ENCODE measurements at places on chromosomes 11 and 22.

DNA sequence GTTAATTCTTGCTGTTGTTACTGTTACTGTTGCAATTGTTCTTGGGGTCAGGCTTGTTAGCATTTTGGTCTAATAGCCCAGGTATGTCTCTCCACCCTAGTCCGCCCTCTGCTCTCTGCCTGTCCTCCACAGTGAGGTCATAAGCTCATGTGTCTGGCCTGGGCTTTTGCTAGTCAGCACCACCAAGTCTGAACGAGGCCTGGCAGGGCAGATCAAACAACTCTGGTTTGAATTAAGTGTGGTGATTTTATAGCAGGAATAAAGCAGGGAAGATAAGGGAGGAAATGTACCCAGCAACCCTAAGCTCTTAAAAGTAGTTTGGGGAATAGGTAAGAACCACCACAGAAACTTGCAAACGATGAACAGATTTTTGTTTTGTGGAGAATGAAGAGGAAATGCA, 98.7 kb downstream of the ABTB2 start:
- no peaks in the 10 kb centered on the region for H3K36me3 ChIP-seq
- DNase-seq: no peak
- no peak overlapping the region for H3K27ac ChIP-seq
- no peaks in the 10 kb centered on the region for H3K4me1 ChIP-seq
- no peaks in the 10 kb centered on the region for H3K27me3 ChIP-seq

GRCh38 chr11:10397226-10397987, 57.7 kb upstream of the AMPD3 start:
- peaks cover 7% of the 10 kb centered on the region for H3K4me1 ChIP-seq
- H3K27me3 ChIP-seq: no peaks in the 10 kb centered on the region
- no peak for DNase-seq
- no peak overlapping the region for H3K4me3 ChIP-seq
- no peaks in the 10 kb centered on the region for H3K36me3 ChIP-seq

- no peaks in the 10 kb centered on the region for H3K36me3 ChIP-seq
- no peaks in the 10 kb centered on the region for H3K27me3 ChIP-seq
- H3K27ac ChIP-seq: no peak overlapping the region
- no peak overlapping the region for H3K4me3 ChIP-seq
These were observed 9.1 kb upstream of the OR10D3 start for GRCh38 chr11:124174001-124174583.

GRCh38 chr11:1481483-1481825, 5.1 kb downstream of the MOB2 start:
- H3K4me1 ChIP-seq: no peaks in the 10 kb centered on the region
- peaks cover 6% of the 10 kb centered on the region for H3K36me3 ChIP-seq

DNA sequence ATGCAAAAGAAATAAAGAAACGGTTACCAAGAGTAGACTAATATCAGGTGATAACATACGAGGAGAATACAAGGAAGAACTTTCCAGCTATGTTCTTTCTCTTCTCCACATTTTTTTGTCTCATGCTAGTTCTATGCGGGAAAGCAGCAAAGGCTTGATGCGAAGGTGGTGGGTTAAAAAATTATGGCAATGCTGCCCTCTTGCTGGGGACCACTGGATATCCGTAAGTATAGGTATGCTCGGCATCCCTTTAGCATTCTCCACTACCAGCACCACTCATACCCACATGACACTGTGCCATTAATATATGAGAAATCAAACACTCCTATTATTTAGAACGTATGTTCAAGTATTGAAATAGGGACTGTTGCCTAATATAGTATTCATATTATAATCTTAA, 776.4 kb downstream of the LRRC4C start:
- H3K4me3 ChIP-seq: no peak overlapping the region
- no peaks in the 10 kb centered on the region for H3K36me3 ChIP-seq
- no peaks in the 10 kb centered on the region for H3K27me3 ChIP-seq
- no peak overlapping the region for H3K27ac ChIP-seq
- no peaks in the 10 kb centered on the region for H3K4me1 ChIP-seq

GRCh38 chr11:8917157-8917825, 6.3 kb downstream of the AKIP1 start:
- peaks cover 25% of the 10 kb centered on the region for H3K36me3 ChIP-seq
- no peaks in the 10 kb centered on the region for H3K4me1 ChIP-seq
- H3K27me3 ChIP-seq: no peaks in the 10 kb centered on the region
- no peak overlapping the region for H3K4me3 ChIP-seq
- no peak overlapping the region for H3K27ac ChIP-seq
- no peak for DNase-seq

DNA sequence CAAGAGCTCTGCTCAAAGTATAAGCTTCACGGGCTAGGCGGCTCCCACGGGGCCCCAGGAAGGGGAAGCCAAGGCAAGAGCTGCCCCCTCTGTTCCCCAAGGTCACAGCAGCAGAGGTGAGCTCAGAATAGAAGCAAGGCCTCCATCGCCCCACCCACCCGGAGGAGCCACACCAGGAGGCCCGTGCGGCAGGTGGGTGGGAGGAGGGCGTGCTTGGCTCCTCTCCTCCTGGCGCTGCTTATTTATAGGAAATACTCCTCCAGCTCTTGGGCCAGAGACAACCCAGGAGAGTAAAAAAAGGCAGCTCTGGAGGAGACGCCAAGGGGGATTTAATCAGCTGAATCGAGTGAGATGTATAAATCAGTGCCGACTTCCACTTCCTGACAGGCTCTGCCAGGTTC, 87.8 kb downstream of the FEZ1 start:
- no peaks in the 10 kb centered on the region for H3K4me1 ChIP-seq
- H3K27ac ChIP-seq: no peak overlapping the region
- no peaks in the 10 kb centered on the region for H3K27me3 ChIP-seq
- H3K36me3 ChIP-seq: no peaks in the 10 kb centered on the region
- no peak overlapping the region for H3K4me3 ChIP-seq
- DNase-seq: no peak

DNA sequence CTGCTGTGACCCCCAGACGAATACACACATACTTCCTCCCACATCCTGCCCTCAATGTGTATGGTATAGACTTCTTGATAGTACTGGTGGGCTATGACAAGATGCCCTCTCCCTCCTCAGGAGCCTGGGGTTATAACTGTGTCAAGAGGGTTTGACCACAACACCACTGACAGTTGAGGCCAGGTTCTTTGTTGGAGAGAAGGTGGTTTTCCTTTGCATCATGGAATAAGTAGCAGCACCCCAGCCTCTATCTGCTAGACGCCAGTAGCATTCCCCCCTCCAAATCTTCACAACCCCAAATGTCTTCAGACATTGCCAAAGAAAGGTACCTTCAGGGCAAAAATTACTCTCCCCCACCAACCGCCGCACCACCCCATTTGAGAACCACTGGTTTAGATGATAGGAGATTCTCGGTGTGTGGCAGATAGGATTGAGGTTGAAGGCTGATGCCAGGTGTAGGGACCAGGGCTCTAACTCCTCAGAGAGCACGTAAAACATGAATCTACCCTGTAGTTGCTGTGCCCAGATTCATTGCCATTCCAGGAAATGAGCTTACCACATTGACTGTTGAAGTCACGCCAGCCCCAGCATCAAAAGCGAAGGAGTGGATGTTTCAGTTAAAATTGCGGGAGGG, 5.5 kb upstream of the MYO18B start:
- no peaks in the 10 kb centered on the region for H3K4me1 ChIP-seq
- no peak for DNase-seq
- H3K36me3 ChIP-seq: no peaks in the 10 kb centered on the region
- no peak overlapping the region for H3K4me3 ChIP-seq
- no peak overlapping the region for H3K27ac ChIP-seq

GRCh38 chr11:108206171-108206570, 16.3 kb downstream of the NPAT start:
- H3K27ac ChIP-seq: no peak overlapping the region
- DNase-seq: no peak
- H3K4me1 ChIP-seq: no peaks in the 10 kb centered on the region
- H3K27me3 ChIP-seq: no peaks in the 10 kb centered on the region
- peaks cover 10% of the 10 kb centered on the region for H3K36me3 ChIP-seq

DNA sequence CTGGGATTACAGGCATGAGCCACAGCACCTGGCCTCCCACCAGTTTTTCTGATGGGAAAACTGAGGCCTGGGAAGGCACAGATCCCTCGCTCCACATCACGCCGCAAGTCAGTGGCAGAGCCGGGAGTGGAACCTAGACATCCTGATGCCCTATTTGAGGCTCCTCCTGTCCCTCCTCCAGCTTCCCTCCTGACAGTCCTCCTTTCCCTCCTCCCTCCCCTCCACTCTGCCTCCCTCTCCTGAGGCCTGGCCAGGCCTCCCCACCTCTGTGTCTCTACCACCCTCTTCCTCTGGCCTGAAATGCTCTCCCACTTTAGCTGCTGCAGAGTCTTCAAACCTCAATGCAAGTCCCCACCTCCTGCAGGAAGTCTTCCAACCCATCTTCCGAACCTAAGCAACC, 13.3 kb upstream of the TP53I11 start:
- no peaks in the 10 kb centered on the region for H3K36me3 ChIP-seq
- no peak for DNase-seq
- no peak overlapping the region for H3K27ac ChIP-seq
- H3K27me3 ChIP-seq: no peaks in the 10 kb centered on the region
- no peak overlapping the region for H3K4me3 ChIP-seq
- no peaks in the 10 kb centered on the region for H3K4me1 ChIP-seq
